HepG2 (cell line): ENCODE measurements at places on chromosomes 11 and 22. TPM values are rescaled to one million over a fixed set of nuclear protein-coding genes. Genes with fewer than 3 reads are reported as not detected.

DNA sequence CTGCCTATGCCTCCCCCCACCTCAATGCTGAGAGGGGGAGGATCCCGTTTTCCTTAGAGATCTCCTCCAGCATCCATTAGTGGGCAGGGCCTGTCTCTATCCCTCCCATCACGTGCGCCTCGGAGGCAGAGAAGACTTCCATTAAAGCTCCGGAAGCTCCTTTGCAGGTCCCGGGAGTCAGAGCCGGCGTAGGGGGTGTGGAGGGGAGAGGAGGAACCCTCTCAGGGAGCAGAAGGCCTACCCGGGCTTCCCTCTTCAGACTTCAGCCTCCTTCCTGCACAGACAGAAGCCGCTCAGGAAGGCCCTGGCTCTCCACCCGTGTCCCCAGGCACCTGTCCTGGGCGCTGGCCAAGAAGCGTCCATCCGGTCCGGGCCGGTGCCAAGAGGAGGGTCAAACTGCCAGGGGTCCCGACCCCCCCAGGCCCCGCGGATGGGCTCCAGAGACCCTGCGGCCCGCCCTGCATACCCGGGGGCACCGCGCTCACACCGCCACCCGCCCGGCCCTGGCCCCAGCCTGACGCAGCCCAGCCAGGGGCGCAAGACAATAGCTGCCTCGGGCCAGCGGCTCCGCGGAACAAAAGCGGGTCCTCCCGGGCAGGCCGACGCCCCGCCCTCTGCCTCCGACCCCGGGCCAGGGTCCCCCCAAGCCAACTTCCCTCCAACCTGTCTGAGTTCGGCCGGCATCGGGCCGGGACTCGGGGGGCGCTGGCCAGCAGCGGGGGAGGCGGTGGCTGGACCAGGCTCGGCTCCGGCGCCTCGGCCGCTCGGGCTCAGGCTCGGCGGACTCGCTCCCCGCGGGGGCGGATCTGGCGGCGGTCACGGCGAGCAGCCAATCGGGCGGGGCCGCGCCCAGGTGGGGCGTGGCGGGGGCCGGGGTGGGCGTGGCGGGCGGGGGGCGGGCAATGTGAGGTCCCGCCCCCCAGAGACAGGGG, 29.9 kb downstream of the ARVCF start:
- peak; percentile 42 for DNase-seq

- DNase-seq, result no peak
Measured at GRCh38 chr22:37632174-37633088, 7.0 kb upstream of the SH3BP1 start.

DNA sequence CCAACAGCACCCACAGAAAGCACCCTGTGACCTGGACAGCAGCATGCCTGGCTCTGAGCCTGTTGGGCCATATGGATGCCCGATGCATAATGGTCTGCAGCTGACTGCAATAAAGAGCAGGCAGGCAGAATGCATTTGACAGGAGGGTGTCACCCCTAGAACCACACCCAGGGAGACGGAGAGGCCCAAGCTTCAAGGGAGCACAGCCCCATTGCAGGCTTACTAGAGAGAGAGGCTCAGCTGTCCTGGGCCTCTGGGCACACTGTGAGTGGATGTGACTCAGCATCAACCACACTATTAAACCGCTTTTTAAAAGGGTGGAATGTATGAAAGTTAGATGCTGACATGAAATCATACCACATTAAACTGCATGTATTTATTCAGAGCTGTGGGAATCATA, 365.3 kb downstream of the CTTN start:
- DNase-seq, result no peak

GRCh38 chr11:108592591-108593213, 866 bp downstream of the EXPH5 start:
- no peak for DNase-seq

The GALNT18 gene
- total RNA-seq, result 0.10 TPM in 1 of 2 replicates, not detected in the other

DNA sequence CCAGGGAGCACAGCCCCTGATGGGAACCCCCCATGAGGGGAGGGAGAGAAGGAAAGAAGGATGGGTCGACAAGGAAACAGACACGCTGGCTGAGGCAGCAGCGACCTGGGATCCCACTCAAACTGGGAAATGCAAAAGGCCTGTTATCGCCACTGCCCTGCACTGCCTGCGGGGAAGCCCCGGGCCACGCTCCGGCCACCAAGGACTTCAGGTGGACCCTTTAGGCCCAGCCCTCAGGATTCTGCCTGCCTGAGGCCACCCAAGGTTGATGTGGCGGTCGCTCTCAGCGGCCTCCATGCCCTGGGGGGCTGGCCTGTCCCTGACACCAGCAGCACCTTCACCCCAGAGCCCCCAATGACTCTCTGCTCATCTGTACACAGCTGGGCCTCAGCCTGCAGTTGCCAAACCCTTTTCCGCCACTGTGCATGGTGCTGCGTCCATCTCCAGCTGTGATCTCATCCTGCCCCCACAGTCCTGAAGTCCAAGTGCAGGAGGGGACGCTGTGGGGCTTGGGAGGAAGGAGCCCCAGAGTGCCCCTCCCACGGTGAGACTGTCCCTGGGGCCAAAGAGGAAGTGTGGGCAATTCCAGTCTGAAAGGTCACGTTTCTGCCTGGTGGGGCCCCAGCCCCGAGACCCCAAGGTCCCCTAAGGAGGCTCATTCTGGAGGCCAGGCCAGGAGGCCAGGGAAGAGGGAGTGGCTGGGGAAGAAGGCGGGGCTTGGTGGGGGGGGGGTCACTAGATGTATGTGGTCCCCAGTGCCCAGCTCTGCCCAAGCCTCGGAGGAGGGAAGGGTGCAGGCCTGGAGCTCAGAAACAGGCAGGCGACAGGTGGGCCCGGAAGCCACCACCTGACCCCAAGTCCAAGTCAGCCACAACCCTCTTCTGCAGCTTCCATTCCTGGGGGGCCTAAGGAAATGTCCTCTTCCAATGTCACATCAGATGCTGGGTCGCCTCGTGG, 31.6 kb downstream of the OSBPL5 start:
- no peak for DNase-seq

GRCh38 chr11:133951327-133952198, 5.2 kb downstream of the IGSF9B start:
- DNase-seq, result no peak

DNA sequence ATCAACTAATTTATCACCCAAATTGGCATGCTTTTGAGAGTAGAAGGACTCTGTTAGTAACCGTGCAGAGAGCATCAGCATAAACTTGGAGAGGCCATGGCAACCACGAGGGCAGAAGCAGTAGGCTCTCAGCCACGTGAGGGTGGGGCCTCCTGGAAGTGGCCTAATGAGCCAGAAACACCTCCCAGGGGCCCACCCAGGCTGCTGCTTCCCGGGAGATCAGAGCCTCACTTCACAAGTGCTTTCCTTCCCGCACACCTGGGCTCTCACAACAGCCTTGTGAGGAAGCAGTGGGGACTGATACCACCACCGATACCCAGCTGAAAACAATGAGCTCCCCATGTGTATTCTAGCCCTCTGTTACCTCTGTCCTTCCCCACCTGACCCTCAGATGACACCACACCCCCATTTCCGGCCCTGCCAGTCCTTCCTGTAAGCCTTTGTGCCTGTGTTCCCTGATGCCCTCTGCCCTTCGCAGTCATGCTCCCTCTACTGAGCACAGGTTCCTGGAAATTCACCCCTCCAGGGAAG, 17.0 kb downstream of the TRIM29 start:
- DNase-seq, result no peak

DNA sequence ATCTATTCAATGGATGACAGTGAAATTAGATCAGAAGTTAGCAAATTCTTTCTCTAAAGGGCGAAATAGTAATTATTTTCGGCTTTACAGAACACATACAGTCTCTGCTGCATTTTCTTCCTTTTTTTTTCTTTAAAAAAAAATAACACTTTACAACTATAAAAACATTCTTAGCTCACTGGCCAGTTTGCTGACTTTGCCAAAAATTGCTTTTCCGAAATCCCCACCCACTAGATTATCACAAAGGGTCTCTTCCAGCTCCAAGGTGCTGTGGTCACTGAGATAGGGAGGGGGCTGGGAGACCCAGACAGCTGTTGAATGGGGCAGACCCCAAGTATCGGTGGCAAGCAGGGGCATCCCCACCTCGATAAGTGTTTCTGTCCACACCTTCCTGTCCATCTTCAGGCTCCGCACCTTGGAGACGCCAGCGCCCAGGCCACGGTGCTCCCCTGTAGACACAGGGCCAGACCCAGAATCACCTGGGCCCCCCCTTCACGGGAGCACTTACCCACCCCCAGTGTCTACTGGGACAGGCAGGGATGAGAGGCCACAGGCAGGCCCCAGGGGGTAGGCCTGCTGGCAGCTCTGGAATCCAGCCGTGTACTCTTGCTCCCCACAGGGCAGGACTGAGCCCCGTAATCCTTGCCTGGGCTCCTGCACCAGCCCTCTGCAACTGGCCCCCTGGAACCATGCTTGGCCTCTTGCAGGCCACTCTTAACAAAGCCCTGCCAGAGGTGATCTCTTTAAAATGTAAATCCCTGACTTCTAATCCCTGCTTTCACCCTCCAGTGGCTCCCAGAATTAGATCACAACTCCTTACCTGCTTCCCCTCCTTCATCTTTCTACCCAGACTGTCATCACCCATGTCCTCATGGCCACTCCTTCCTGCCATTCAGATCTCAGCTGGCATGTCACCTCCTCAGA, 31.5 kb upstream of the PDE2A start:
- DNase-seq, result no peak

The CD6 gene
- not detected in 2 replicates for total RNA-seq

The PDGFD gene
- 0.22 and 0.29 TPM in 2 replicates for total RNA-seq

DNA sequence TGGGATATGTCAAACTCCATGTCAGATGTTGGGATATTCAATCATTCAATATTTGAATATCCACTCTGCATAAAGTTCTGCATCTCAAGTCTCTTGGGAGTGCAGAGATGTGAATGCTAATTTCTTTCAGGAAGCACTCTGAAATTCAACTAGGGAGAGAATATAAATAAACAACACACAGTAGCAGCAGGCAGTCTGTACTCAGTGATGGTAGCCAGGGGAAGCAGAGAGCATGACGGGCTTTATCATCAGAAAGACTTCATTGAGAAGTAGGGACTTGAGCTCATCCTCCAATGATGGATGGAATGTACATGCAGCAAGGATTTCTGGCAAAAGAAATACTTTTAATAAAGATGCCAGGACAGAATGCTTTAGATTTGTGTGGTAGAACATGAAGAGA, 9.8 kb upstream of the TEAD1 start:
- DNase-seq, result no peak

- peak; percentile 36 for DNase-seq
Measured at GRCh38 chr22:20203552-20204201, 52.8 kb upstream of the CCDC188 start.

- DNase-seq, result no peak
Measured at GRCh38 chr22:49136041-49136815, 691.4 kb downstream of the BRD1 start.

The PRR33 gene
- not detected in 2 replicates for total RNA-seq

DNA sequence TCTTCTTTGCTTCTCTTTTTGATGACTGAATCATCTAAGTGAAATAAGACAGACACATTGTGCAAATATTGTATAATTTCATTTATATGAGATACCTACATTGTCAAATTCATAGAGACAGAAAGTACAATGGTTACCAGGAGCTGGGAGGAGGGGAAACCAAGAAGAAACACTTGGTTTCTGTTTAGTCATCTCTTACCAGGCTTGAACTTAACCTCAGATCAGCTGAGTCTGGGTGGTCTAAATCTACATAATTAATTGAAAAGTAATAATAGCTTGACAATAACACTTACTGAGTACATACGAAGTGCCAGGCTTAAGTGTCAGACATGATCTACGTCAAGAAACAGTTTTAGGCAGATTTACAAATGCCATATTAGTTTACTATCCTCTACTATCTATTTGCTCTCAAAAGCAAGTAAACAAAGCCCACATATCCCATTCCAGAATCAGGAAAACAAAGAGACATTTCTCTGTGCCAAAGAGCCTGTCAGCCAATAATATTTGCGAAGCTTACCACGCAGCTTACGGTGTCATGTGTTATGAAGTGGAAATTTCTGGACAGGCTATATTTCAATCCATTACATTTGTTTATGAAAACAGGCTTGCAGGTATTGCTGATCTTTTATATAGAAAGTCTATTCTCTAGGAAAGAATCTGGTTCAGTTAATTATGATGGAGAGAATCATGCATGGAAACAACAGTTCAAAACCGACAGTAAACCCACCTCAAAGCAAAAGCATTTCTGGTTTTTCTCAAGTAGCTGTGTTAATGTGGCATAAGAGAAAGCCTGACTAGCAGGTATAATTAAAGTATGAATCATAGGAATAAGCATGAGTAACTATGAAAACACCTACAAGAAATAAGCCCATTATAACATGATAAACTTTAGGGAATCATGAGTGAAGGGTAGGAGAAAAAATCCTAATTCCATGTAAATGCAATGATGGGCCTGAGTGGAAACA, 2.7 kb upstream of the ARHGAP42 start:
- DNase-seq, result peak; percentile 21

DNA sequence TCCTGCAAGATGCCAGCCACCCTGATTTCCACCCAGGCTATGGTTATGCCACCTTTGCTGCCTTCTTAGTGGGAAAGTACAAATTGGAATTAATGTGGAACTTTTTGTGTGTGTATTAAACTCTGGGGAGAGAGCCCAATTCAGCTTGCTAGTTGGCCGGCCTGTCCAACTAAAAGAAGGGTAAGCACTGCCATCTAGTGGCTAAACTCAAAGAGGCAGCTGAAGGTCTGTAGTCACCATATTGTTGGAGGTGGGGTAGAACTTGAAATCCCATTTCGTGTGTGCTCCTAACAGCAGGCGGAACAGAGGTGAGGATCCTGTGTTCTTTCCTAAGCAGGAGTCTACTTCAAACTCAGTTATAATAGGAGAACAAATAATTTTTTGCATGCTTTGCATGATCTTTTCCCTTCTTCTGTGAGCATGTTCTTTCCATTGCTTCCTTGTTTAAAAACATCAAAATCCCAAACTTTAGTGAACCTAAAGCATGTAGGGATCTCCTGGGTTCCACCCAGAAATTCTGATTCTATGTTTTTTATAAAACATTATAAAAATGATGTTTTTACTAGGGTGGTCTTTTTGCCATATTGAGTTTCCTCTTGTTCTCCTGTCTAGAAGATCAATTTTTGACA, 138.8 kb upstream of the SORL1-AS1 start:
- DNase-seq, result peak; percentile 59

DNA sequence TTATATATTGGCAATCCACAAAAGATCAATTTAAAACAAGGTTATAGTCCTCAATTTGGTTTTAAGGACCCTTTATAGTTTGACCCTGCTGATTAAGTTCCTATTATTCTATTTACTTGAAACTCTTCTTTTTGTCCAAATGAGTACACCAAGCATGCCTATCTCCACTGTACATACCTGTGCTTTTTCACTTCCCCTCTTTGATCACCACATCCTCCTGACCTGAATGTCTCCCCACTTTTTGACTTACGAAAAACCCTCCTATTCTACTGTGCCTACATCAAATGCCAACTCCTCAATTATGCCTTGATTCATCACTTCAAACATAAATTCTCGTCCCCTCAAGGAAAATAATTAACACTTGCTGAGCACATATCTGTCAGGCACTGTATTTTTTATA, 113.5 kb downstream of the SOX6 start:
- no peak for DNase-seq

GRCh38 chr11:115180272-115180671, 323.9 kb downstream of the CADM1 start:
- no peak for DNase-seq

The CST6 gene
- total RNA-seq, result not detected in 2 replicates
